ENCODE measurements at places on chromosomes 11 and 22.

GRCh38 chr11:8392886-8393285, 129.2 kb upstream of the LMO1 start:
- no peak for DNase-seq

GRCh38 chr11:133476570-133477250, 55.6 kb downstream of the OPCML start:
- DNase-seq, result no peak

DNA sequence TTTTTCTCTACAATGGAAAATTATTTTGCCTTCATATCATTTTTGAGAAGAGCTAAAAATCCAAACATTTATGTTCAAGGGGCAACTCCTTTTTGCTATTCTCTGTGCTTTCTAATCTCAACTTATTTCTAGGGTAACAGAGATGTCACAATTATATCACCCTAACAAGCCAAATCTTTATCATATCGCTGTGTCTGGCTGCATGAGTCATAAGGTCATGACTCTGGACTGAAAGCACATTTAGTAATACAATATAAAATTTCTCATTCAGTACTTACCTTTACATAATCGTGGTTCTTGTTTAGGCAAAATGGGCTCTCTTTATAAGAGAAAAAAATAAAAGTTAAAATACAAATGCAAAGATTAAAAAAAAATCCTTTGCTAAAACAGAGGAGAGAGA, 326.0 kb downstream of the CASP12 start:
- DNase-seq, result peak; percentile 5

GRCh38 chr11:117424781-117425180, 97.1 kb downstream of the CEP164 start:
- no peak for DNase-seq

DNA sequence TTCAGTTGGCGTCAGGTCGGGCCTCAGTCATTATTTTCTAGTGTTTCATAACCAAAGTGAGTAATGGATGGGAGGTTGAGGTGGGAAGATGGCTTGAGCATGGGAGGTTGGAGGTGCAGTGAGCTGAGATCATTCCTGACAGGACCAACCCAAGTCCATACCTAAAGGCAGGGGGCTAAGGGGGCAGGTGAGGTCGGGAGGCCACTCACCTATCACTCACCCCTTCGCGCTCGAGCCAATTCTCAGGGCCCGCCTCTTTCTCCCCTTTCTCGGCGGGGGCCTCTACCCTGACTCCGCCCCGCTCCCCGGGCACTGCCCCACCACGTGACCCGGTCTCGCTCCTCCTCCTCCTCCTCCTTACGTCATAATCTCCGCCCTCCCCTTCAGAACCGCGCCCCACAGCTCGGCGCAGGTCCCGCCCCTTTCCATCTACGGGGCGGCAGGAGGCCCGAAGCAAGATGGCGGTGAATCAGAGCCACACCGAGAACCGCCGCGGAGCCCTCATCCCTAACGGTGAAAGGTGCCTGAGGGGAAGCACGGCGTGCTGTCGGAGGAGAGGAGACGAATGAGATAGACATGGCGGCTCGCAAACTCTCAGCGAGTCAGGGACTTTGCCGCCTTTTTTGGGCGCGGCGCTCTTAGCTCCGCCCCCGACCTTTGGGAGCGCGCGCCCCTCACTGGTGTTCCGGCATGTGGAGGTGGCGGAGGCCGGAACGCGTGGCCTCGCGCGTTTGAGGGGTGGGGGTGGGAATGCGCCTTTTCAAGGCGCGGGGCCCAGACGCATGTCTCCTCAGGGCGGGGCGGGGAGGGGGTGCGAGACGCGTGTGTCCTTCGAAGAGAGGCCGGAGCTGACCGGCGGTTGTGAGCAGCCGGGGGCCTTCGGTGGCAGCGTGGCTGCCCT, at the start of gene WBP2NL:
Gene WBP2NL, plus strand, starts transcription at position 428 of the 901 bp plus-strand sequence. Its CDS starts 31 bp downstream, at position 459.
- peak; percentile 85 for DNase-seq

DNA sequence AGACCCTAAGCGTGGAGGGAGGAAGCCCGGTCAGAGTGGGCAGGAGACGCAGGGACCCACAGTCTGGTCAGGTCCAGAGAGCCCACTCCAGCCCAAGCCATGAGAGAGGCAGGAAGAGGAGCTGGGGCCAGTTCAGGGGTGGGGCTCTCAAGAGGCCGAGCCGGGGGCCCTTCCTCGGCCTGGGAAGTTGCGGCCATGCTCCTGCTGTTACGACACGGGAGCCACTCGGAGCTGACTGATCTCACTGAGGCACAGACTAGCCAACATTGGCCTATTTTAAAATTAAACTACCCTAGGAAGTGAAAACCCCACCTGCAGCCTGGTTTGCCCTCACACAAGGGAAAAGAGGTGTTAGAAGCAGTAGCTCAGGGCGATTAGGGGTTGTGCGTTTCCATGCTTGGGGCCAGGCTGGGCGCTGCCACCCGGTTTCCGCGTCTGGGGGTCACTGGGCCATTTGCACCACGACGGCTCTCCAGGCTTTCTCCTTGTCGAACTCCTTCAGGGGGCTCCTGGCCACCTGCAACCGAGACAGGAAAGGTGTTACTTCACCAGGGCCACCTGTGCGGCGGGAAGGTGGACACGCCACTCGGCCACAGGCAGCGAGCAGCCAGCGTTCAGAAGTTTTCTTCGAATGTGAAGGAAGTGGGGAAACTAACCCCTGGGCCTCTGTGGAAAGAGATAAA, 3.2 kb upstream of the TTLL8 start:
- DNase-seq, result no peak

GRCh38 chr22:43560651-43561050, 148.8 kb downstream of the MPPED1 start:
- no peak for DNase-seq

GRCh38 chr22:25113316-25113721, 86.3 kb upstream of the CRYBB3 start:
- peak; percentile 84 for DNase-seq

DNA sequence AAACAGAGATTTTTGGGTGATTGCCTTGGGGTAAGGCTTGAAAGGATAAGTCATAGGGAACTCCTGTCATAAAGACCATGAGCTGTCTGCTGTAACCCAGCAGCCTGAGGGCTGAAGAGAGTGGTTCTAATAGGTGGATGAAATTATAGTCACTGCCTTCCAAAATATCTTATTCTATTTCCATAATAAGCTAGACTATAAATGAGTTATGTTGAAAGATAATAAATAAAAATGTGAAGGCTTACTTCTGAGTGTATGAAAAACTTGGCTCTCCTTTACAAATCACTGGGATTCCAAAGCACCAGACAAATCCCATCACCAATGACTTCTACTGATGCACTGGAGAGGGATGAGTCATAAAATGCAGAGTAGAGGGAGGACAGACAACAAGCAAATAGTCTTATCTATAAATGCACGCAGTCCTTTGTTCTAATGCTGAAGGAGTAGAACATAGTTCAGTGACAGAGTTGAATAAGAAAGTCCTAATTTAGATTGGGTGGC, 775.0 kb upstream of the LRRC4C start:
- DNase-seq, result no peak

DNA sequence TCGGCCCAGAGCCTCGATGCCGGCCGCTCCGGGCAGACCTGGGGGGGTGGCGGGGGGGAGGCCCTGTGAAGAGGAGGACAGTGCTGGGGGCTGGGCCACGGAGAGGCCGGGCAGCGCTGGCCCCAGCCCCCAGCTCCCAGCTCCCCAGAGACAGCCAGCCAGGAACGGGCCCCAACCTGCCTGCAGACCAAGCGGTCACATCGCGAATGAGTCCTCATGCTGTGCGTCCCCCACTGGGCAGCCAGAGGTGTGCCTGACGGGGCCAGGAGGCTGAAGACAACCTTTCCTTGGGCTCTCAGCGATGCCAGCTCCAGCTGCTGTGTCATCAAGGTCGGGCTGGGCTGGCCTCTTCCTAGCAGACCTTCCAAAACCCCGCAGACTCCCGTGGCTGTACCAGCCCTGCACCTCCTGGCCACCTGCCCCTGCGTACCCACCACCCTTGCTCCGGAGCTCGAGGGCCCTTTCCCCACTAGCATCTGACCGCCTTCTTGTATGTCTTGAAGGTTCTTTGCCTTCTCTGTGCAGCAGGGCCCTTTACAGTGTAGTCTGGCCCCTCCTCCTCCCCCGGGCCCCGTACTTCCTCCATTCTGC, 88.4 kb downstream of the CDKN1C start:
- DNase-seq, result no peak

- peak; percentile 24 for DNase-seq
Measured at GRCh38 chr22:29328566-29329500, 13.3 kb upstream of the RASL10A start.

GRCh38 chr11:532986-533585, 2.3 kb downstream of the HRAS start:
- no peak for DNase-seq

- no peak for DNase-seq
Measured at GRCh38 chr11:77147668-77148321, 19.7 kb downstream of the MYO7A start.

- DNase-seq, result peak; percentile 77
Measured at GRCh38 chr11:69949327-69949726, 128.8 kb upstream of the ANO1 start.

DNA sequence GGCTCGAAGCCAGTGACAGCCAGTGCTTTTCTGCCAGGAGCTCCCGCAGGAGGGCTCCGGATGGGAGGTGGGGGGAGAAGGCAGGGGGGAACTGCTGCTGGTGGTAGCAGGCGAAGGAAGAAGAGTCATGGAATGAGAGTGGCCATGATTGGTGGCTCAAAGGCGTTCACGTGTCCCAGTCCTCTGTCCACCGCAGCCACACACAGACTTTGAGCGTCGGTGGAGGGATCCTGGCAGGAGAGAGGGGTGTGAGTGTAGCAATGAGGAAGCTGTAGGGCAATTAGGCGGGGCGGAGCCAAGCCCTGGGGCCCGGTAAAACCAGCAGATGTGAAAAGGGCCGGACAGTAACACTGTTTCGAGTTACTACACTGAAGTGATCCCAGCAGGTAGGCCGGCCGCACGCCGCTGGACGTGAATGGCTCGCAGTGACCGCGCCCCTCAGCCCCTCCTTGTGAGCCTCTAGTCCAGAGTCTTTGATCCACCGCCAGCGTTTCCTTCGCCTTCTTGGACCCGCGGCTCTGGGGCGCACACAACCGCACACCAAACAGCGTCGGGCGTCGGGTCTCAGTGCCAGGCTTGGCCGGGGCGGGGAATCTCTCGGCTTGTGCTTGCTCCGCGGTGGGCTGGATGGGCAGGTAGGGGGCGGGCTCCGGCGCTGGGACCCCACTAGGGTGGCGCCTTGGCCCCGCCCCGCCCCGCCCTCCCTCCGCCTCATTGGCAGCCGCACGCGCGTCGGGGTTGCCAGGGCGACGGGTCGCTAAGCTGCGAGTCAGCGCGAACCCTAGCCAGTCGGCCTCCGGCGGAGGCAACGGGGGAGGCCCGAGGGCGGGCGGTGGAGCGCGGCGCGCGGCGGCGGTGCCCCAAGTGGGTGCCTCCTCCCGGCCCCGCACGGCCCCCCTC, at the start of gene LRRC10B:
Gene LRRC10B, plus strand, starts transcription at position 788 of the 900 bp plus-strand sequence. CDS start 250 bp downstream, outside the sequence.
- peak; percentile 7 for DNase-seq

DNA sequence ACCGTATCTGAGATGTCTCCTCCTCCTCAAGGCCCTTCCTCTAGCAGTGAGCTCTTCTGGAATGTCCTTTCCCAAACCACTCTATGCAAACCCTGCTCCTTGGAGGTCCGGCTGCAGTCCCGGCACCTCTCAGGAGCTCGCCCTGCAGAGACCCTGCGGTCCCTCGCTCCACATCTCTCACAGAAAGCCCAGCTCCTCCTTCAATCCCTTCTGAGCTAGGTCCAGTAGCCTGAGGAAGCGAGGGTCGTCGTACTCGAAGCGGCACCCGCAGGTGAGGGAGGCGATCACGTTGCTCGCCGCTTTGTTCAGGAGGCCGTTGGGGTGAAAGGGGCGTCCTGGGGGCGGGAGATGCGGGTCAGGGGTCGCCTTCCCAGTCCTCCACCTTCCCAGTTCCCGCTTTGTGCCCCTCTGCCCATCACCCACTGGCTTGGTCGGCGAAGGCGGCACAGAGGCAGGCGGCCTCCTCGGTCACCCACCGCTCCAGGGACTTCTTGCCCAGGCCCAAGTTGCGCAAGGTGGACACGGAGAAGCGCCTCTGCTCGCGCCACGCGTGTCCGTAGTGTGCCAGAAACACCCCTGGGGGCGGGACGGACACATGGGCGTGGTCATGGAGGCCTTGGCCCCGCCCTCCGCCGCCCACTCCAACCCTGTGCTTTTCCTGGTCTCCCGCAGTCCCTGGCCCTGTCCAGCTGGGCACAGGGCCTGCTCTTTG, 21.5 kb upstream of the CYP2D6 start:
- DNase-seq, result no peak

DNA sequence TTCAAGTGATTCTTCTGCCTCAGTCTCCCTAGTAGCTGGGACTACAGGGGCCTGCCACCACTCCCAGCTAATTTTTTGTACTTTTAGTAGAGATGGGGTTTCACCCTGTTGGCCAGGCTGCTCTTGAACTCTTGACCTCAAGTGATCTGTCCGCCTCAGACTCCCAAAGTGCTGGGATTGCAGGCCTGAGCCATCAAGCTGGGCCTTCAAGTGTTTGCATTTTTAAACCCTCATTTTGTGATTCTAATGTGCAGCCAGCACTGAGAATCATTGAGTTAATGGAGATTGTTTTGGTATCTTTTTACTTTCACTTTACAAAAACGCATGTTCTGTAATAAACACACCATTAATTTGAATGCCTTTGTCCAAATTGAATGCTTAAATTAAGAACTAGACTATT, 3.4 kb downstream of the TYR start:
- DNase-seq, result no peak

- DNase-seq, result peak; percentile 77
Measured at GRCh38 chr11:73308003-73308960, at the start of gene ARHGEF17. TSS of gene ARHGEF17 (plus strand) at chr11:73308276. CDS start at chr11:73308639, 363 bp downstream.

GRCh38 chr11:61983419-61983818, 16.0 kb upstream of the FTH1 start:
- DNase-seq, result no peak
